ENCODE measurements at places on chromosomes 3 and 15. TPM values are rescaled to one million over a fixed set of nuclear protein-coding genes. Genes with fewer than 3 reads are reported as not detected.
A peak's percentile ranks its signal among the peaks of the same experiment; 100 is the strongest.

DNA sequence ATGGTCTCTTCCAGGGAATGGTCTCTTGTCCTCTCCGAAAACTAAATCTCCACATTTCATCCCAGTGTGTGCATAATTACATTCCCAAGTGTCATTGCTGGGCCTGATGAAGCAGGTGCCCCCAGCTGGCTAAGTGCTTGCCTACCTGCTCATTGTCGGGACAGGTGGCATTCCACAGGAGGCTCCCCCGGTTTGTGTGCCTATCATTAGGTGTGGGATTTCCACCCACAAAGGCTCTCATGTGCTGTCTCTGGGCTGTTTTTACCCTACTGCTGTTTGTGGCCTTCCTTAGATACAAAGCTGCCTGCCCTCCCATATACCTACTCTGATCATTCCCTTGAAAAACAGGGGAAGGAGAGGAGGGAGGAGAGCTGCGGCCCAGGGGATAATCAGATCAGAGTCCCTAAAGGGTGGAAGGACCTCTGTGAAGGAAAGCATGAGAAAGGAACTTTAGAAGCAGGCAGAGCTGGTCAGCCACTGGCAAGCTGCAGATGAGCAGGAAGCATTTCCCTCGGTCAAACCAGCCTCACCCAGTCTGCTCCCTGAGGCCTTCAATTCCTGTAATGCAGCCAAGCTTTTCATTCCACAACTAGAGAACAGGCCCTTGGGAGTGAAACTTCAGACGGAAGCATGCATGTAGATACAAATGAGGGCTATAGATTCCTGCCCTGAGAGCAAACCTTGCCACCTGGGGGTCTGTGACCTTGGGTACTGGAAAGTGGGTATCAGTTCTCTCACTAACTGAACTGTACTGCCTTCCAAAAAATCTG, 60.7 kb upstream of the HEG1 start:
- DNase-seq = peak; percentile 34

DNA sequence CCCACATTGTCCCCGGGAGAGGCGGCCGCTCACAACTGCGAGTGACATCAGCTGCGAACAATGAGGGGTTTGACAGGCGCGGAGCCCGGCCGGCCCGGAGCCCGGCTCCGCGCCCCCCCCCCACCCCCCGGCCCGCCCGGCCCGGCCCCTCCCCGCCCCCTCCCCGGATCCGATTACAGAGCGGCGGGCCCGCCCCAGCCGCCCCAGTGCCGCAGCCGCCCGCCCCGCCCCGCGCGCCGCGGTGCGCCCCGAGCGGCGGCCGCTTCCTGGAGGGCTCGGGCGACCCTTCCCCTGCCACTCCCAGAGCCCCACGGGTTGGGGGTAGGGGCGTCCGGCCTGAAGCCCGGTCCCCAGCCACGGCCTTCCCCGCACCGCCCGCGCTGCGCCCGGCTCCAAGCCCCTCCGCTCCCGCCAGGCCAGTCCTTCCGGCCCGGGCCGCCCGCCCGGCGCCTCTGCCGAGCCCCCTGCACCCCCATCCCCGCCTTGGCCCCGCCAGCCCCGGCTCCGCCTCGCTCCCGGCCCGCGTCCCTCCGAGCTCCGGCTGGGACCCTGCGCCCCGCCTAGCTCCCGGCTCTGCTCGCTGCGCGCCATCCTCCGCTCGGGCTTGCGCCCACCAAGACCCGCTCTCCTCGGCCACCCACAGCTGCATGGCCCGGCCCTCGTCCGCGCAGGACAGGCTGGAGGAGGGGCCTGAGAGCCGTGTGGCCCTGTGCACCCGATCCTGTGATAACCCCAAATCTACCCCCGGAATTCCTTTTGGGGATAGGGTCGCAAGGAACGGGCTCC, at the start of gene PCBP4:
TSS of gene PCBP4 (minus strand) at position 71 of the 786 bp plus-strand sequence. CDS start 6,214 bp downstream, outside the sequence.
- peak; percentile 72 for DNase-seq

- peak; percentile 25 for DNase-seq
These were observed 582 bp downstream of the CGNL1 start for GRCh38 chr15:57376696-57377477.

GRCh38 chr3:51257870-51258269, 127.2 kb upstream of the MANF start:
- DNase-seq = no peak

DNA sequence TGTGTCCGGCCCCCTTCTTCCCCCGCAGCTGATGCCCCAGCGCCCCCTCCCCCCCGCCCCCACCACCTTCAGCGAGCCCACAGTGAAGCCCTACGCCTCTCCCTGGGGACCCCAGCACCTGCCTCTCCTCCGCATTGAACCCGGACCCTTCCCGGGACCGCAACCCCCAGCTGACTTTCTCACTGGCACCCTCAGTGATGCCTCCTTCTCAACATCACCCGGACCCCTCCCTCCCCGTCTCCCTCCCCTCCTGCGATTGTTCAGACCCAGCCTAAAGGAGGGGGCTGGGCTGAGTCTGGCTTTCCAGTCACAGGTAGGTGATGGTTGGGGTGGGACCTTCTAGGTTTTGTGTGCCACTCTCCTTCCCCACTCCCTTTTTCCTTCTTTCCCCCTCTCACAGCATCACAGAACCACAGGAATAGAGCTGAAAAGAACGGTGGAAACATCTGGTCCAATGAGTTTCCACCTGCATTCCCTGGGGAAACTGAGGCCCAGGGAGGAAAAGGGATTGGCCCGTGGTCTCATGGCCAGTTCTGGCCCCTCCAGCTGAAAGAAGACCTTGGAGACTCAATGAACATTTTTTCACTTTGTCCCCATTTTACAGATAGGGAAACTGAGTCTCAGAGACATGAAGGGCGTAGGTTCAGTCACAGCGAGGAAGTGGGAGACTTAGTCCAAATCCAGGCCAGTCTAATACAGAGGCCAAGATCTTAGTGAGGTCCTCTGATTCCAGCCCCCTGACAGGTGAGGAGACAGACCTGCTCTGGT, 828 bp downstream of the CAND2 start:
- DNase-seq = no peak

- no peak for DNase-seq
These were observed 130.4 kb downstream of the SUCLG2 start for GRCh38 chr3:67524046-67524445.

GRCh38 chr15:56469483-56469882, 4.5 kb upstream of the MNS1 start:
- no peak for DNase-seq

GRCh38 chr15:91278951-91279350, 178.9 kb downstream of the SV2B start:
- no peak for DNase-seq

GRCh38 chr15:37096558-37097143, 3.7 kb downstream of the MEIS2 start:
- no peak for DNase-seq

- DNase-seq = peak; percentile 45
These were observed 22.8 kb downstream of the MESP1 start for GRCh38 chr15:89728254-89728653.

DNA sequence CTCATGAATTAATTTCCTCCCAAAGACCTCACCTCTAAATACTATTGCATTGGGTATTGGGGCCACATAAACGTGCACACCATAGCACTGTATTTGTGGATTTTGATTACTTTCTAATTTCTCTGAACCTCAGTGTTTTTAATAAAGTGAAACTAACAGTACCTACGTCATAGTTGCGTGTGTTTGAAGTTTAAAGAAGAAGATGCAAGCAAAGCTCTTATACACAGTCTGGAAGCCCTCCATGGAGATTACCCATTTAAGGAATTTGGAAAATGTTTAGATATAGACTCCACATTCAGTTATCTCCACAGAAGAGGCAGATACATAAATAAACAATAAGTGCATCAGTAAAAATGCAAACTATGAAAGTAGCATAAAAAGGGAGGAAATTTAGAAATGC, 581.1 kb upstream of the GBE1 start:
- no peak for DNase-seq

The DISP2 gene
- polyA plus RNA-seq = 2.3 TPM

The GABRB3 gene
- 2.3 TPM for polyA plus RNA-seq
